Activated T-helper 1 cell treated with anti-CD3 and anti-CD28 coated beads, Interleukin-2, amount 50 U/mL, for 16 hours (primary cell): ENCODE measurements at places on chromosomes 16 and 17.

DNA sequence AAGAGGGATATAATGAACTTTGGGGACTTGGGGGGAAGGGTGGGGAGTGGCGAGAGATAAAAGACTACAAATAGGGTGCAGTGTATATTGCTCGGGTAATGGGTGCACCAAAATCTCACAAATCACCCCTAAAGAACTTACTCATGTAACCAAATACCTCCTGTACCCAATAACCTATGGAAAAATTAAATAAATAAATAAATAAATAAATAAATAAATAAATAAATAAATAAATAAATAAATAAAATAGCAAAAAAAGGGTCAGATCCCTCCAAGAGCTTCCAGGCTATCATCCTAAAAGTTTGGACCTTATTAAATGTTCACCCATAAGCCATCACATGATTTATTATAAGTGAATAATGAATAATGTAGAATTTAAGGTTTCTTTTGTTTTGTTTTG lies 636.1 kb upstream of the C16orf82 start:
- DNase-seq = no peak

DNA sequence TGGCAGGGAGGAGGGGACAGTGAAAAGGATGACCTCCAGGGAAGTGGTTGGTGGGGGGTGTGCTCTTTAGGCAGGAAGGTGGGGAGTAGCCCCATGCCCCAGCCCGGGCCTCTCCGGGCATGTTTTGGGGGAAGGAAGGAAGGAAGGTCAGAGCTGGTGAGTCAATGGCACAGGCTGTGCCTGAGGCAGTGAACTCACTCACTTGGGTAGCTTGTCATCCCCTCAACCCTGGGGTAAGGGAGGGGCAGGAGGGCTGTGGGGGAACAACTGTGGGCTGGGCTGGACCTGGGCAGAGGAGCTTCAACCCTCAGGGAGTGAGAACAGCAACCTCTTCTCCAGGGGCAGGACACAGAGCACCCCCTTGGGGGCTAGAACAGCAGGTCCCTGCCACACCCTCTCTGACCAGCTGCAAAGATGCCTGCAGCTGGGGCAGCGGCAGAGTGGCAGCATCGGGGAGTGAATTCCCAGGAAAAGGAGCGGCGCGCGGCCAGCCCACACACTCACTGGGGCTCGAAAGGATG lies 6.3 kb downstream of the CSF3 start:
- no peak for DNase-seq

GRCh38 chr17:774313-774584 lies 7.8 kb downstream of the GLOD4 start:
- DNase-seq = no peak

DNA sequence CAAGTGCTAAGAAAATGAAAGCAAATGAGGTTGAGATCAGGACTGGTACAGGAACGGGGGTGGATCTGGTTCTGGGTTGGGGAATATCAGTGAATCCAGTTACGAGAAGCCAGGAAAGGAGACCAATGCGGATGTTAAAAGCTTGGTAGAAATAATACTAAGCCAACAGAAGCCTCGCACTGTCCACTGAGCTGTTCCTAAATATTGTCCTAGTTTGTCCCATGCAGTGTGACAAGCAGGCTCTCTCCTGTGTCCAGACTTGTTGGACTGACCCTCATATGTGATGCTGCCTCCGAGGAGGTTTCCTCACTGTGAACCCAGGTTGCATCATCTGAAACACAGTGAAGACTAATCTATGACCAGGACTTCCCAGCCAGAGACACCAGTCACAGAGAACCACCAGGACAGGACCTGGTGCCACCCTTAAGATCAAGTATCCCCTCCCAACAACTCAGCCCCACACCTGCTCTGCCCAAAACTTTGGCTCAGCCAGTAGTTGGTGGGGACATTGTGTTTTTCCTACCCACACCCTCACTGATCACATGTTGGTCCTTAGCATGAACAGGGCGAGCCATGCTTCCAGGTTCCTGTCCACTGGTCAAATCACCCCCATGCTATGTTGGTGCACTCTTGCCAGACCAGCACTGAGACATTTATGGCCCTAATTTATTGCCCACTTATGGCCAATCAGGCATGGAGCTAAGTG lies 32.7 kb upstream of the SCNN1B start:
- DNase-seq = no peak

GRCh38 chr16:4372578-4373355 lies 1.1 kb downstream of the VASN start:
- DNase-seq = no peak

DNA sequence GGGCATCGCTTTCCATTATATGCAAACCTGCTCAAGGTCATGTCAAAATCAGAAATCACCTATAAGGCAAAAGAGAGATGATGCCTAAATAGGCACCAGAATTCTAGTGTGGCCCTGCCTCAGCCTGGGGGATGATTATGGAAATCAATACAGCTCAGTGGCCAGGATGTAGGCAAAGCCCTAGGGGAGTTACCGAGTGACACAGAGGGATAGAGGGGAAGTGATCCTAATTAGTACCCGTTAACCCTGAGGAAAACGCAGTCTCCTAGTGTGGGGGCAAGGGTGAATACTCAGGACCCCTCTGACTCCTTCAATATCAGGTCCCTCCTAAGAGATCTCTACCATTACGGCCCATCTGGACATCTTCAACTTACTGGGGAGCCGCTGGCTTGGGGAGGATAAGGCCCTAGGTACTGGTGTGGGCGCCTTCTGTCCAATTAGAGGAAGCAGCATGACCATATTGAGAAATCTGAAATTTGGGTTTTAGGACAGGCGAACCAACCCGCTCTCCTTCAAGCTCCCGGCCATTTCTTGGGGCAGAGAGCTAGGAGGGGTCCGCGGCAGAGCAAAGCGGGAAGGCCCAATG lies 725 bp downstream of the NT5C3B start:
- DNase-seq = no peak

GRCh38 chr16:4936991-4937781 lies at the start of gene PPL:
Gene PPL, minus strand, starts transcription at chr16:4937148. Its CDS starts 103 bp downstream, at chr16:4937045.
- DNase-seq = no peak
